ENCODE measurements at places on chromosomes 11 and 22.

DNA sequence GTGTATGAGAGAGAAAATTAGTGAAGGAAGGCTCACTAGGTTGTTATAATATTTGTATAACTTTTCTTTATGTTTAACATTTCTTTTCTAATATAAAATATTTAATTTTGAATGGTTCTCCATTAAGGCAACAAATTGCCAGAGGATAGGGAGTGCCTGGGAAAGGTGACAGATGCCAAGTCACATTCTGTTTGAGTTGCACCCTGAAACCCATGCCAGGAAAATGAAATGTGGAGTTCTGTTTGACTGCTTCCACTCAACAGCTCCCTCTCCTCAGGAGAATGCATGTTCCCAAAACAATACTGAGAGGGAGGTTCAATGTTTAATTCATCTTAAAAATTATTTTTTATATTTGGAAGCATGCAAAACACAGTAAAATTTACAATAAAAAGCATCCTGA, 5.9 kb upstream of the USP18 start:
- DNase-seq: no peak

DNA sequence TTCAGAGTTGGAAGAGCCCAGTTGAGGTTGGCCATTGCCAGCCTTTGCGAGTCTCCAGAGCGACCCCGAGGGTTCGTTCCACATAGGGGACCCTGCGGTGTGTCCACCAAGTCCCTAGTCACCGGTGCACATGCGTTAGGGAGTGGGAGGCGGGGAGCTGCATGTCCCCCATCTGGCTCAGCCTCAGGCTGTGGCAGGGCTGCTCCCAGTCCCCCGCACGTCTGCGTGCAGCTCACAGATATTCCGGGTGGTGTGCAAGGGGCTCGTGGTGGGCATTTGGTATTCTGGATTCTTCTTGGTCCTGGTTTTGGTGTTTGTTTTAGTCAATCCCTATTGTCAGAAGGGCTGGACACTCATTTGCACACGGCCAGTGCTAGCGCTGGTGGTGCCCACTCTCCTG, 48.8 kb downstream of the MUC6 start:
- no peak for DNase-seq

DNA sequence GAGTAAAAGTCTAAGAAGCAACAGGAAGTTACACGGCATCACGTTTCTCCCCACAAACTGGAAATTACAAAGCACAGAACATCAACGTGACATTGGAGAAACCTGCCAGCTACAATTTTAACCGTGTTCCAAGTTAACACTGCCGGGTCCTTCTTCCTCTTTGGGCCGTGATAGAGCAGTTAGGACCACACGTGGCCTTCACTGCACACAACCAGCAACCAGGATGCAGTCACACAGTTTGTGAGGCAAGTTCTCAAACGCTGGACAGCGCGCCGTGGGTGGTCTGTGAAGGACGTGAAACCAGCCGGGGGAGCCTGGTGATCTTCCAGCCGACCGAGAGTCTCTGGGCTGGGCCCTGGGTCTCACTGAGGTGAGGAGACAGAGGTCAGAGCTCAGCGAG, 14.6 kb downstream of the C11orf21 start:
- no peak for DNase-seq

GRCh38 chr11:54558919-54559318, 44.9 kb downstream of the OR4C46 start:
- DNase-seq: no peak

- no peak for DNase-seq
Observed at GRCh38 chr11:80686889-80687288, 1246.1 kb upstream of the TENM4 start.

- peak; percentile 61 for DNase-seq
Observed at GRCh38 chr11:128279866-128280265, 307.5 kb downstream of the ETS1 start.

- DNase-seq: peak; percentile 97
Observed at GRCh38 chr11:64545619-64546018, 45.4 kb upstream of the SLC22A12 start.

DNA sequence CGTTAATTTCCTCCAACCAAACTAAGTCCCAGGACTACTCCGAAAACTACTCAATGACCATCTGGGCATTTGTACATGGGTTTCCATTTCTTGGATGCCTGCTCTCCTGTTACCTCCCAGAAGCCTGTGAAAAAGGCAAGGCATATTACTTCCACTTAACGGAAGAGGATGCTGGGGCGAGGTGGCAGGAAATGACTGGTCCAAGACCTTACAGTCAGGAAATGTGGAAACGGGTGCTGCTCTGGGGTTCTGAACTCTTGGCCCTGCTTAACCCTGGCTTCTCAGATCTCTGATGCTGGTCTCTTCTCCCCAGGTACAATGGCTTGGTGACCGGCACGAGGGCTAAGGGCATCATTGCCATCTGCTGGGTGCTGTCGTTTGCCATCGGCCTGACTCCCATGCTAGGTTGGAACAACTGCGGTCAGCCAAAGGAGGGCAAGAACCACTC, 12.9 kb downstream of the ADORA2A start:
- no peak for DNase-seq

DNA sequence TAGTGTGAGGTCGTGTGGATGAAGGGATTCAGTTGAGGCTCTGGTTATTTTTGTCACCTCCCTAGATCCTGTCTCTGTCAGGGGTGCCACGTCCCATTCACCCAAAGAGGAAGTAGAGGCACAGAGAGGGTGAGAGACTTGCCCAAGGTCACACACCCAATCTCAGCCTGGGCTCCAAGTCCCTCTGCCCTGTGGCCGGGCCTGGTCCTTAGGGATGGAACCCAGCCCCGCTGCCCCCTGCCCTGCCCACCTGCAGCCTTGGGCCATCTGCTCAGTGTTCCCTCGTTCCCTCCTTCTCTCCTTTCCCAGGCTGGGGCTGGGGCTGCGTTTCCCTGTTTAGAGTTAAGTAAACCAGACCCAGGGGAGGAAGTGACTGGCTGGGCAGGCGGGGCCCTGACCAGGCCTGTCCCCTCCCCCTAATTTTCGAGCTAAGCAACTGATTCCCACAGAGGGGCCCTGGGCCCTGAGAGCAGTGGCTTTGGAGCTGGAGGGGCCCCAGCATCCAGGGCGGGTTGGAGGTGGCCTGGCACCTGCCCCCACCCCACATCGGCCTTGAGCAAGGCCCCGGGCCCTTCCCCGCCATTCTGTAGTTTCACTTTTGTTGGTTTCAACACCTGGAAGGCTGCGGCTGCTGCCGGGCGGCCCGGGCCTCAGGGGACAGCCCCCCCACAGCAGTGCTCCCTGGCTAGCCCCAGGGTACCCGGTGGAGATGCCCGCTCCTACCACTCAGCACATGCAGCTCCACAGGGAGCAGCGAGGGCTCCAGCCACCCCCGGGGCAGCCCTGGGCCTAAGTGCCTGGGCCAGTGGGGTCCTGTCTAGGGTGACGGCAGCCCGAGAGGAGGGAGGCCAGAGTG, 1.5 kb downstream of the TCIRG1 start:
- DNase-seq: peak; percentile 77

DNA sequence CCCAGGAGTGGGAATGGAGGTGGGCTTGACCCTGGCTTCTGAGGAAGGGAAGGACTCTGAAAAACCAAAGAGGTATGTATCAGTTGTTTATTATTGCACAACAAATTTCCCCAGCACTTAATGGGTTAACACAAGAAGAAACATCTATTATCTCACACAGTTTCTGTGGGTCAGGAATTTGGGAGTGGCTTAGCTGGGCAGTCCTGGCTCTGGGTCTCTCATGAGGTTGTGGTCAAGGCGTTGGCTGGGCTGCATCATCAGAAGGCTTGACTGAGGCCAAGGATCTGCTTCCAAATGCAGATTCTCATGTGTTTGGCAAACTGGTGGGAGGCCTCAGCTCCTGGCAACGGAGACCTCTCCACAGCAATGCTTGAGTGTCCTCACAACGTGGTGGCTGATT, 17.5 kb upstream of the SMIM38 start:
- DNase-seq: peak; percentile 83

DNA sequence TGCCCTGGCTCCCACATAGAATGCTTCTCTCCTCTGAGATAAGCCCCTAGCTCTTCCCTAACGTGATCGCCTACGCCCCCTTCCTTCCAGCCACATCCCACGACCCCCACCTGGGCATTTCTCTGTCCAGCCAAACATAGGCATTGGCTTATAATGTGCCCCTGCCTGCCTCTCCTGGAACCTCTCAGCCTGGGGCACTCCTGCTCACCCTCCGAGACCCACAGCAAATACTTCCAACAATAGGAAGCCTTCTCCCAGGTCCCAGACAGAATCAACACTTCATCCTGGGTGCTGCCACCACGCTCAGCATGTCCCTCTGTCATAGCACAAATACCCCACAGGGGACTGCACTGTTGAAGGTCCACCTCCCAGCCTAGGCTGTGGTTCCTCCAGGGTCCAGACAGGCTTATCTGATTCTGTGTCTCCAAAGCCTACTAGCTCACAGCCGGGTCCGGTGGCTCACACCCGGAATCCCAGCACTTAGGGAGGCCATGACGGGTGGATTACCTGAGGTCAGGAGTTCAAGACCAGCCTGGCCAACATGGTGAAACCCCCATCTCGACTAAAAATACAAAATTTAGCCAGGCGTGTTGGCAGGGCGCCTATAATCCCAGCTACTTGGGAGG, 24.2 kb upstream of the TMPRSS4 start:
- DNase-seq: no peak

GRCh38 chr11:83836883-83837654, 550.9 kb upstream of the CCDC90B start:
- peak; percentile 46 for DNase-seq

DNA sequence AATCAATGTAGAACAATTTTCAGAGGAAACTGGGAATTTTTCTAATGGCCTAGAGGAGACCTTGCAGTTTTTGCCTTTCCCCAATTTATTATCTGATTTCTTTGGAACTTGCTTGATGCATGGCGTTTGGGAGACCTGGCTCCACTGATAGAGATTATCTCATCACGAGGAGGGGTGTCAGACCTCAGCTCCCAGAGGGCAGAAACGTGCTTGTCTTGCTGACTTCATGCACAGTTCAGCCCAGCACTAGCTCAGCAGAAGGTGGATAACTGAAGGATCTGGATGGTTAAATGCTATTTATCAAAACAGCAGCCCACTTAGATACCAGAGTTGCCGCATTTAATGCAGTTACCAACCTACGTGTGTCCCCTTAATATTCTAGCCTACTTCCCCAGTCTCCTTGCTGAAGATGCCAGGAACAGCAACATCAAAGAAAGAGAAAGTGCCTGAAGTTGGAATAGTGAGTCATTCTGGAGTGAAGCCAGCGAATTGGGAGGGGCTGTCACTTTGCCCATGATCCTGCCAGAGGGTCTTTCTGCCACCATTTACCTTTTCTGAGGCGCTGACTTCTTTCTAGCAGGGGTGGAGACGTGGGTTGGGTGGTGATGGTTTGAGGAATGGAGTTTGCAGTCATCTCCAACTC, 133.5 kb upstream of the CADM1 start:
- DNase-seq: no peak

DNA sequence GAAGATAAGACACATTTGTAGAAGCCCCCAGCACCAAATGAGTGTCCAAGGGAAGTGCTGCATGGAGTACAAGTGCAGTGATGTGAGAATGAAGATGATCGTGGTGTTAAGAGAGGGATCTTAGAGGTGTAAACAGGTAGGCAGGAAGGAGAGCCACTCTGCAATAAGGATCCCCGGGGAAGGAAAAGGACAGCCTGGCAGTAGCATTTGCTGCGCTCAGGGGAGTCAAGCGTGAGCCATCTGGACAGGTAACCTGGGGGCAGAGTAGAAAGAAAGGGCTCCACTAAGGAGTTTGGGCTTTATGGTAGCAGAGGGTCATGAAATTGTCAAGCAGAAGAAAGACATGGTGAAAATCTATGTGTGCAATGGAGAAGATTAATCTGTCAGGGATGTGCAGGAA, 587.2 kb downstream of the BUD13 start:
- DNase-seq: no peak

GRCh38 chr11:19702620-19703019, 10.0 kb upstream of the NAV2 start:
- no peak for DNase-seq
